Mesothelial cell of epicardium (in vitro differentiated cells): ENCODE measurements at places on chromosomes 4 and X.

- DNase-seq: no peak
- peaks cover 83% of the 10 kb centered on the region for H3K27me3 ChIP-seq
- H3K4me1 ChIP-seq: peaks cover 10% of the 10 kb centered on the region
- H3K36me3 ChIP-seq: no peaks in the 10 kb centered on the region
- no peak overlapping the region for H3K4me3 ChIP-seq
These were observed 2.0 kb upstream of the TRPC3 start for GRCh38 chr4:121953860-121954259.

GRCh38 chr4:141802333-141802732 lies 165.9 kb downstream of the IL15 start:
- H3K4me3 ChIP-seq: no peak overlapping the region
- peaks cover 1% of the 10 kb centered on the region for H3K36me3 ChIP-seq
- H3K27me3 ChIP-seq: no peaks in the 10 kb centered on the region
- DNase-seq: no peak
- no peaks in the 10 kb centered on the region for H3K4me1 ChIP-seq

- H3K36me3 ChIP-seq: no peaks in the 10 kb centered on the region
- peak overlapping the region; percentile 87 for H3K27ac ChIP-seq
- peaks cover 71% of the 10 kb centered on the region for H3K4me1 ChIP-seq
- H3K4me3 ChIP-seq: no peak overlapping the region
- H3K27me3 ChIP-seq: no peaks in the 10 kb centered on the region
These were observed 92.9 kb downstream of the ANK2 start for GRCh38 chr4:113142351-113142750.

- H3K4me1 ChIP-seq: no peaks in the 10 kb centered on the region
- H3K27ac ChIP-seq: no peak overlapping the region
- no peak overlapping the region for H3K4me3 ChIP-seq
- no peaks in the 10 kb centered on the region for H3K27me3 ChIP-seq
These were observed 57.2 kb upstream of the BEX4 start for GRCh38 chrX:103157496-103158316.

GRCh38 chr4:155795991-155796390 lies 37.2 kb downstream of the GUCY1B1 start:
- no peaks in the 10 kb centered on the region for H3K27me3 ChIP-seq
- no peak overlapping the region for H3K4me3 ChIP-seq
- DNase-seq: no peak

DNA sequence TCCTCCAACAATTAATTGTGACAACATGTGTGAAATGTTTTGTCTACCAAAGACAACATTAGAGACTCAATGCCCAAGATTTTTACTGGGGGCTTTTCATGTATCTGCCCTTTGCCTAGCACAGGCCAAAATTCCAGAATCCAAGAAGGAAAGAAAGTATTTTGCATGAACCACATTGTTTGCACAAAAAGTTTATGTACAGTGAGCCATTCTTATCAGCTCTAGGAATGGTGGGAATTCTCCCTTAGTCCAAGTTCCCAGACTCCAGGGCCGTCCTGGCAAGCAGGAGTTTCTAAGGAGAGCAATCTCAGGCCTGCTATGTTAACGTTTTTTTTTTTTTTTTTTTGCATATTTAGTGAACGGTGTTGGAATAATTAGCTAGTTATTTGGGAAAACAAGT lies 21.6 kb downstream of the GPRASP1 start:
- H3K4me1 ChIP-seq: no peaks in the 10 kb centered on the region
- H3K27me3 ChIP-seq: no peaks in the 10 kb centered on the region
- no peak for DNase-seq
- no peak overlapping the region for H3K4me3 ChIP-seq
- peak overlapping the region; percentile 86 for H3K27ac ChIP-seq

DNA sequence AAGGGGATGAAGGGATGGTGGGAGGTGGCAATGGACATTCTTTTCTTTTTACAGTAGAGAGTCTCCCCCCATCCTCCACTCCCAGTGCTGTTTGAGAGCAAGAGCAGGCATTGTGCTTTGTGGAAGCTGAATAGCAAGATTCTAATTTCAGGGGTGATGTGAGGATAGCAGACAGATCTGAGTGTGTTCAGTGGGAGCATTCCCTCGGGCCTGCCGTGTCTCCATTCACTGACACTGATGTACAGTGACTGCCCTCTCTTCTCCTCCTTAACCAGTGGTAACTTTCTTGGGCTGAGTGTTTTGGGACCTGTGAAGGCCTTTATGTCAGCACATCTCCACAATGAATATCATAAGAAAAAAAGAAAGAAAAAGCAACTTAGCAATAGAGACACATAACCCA lies 396.6 kb upstream of the RPS6KA3 start:
- DNase-seq: no peak
- H3K27ac ChIP-seq: no peak overlapping the region
- H3K4me1 ChIP-seq: peaks cover 23% of the 10 kb centered on the region
- no peaks in the 10 kb centered on the region for H3K27me3 ChIP-seq
- H3K4me3 ChIP-seq: no peak overlapping the region

- H3K27ac ChIP-seq: no peak overlapping the region
- no peaks in the 10 kb centered on the region for H3K27me3 ChIP-seq
- H3K4me3 ChIP-seq: no peak overlapping the region
These were observed 667.6 kb downstream of the PCDH18 start for GRCh38 chr4:136864604-136865185.

DNA sequence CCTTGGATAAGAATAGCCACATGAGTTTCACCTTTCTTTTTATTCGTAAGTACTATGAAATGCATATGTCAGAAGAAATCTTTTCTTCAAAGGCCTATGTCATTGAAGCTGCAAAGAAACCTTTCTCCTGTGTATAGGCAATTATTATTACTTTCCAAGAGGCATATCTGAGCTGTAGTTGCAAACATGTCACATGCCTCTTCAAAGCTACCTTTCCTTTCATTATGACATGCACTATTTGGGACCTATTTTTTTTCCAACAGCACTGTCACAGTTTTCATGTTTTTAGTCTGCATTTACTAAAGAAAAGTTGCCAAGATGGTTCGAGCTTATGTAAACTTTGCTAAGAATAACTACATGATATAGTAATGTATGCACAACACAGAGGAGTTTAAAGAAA lies 548.8 kb upstream of the GALNT7 start:
- H3K4me1 ChIP-seq: no peaks in the 10 kb centered on the region
- H3K4me3 ChIP-seq: no peak overlapping the region
- H3K27ac ChIP-seq: no peak overlapping the region
- no peak for DNase-seq
- no peaks in the 10 kb centered on the region for H3K27me3 ChIP-seq
- no peaks in the 10 kb centered on the region for H3K36me3 ChIP-seq

- no peaks in the 10 kb centered on the region for H3K4me1 ChIP-seq
- no peaks in the 10 kb centered on the region for H3K27me3 ChIP-seq
These were observed 616 bp upstream of the KLHL34 start for GRCh38 chrX:21658746-21659145.

DNA sequence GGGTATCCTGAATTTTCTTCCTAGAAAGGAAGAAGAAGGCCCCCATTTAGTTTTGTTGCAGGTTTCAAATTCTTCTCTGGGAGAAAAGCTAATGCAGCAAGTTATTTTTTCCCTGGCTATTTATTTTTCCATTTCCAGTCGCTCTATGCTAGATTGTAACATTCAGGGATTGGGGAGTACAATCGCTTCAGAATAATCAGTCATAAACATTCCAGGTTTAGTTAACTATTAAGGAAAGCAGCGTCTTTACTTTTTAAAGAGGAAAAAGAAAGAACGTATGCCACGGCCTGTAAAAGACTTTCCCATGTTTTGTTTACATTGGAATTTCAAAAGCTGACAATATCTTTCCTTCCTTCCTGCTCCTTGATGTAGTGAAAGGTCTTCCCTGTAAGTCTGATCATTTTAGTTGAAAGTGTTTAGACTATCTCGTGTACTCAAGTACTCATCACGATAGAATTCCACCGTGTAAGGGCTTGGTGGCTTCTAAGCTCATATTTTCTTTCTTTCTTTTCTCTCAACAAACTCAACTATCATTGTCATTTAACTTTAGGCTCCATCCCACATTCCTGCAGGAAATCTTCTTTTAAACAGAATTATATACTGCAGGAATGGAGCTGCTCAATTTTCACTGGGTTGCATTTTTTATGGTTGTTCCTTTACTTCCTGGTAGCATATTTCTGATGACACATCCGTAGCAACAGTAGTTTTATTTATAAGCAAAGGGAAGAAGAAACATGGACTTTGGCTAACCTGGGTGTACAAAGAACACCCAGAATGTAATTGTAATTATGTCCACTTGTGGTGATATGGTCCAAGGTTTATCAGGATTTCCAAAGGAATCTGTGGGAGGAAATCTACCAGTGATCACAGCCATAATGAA lies 213.1 kb upstream of the FAT1 start:
- H3K27ac ChIP-seq: peak overlapping the region; percentile 88
- no peaks in the 10 kb centered on the region for H3K27me3 ChIP-seq
- H3K4me3 ChIP-seq: peak overlapping the region; percentile 20
- H3K4me1 ChIP-seq: peaks cover 55% of the 10 kb centered on the region
- H3K36me3 ChIP-seq: no peaks in the 10 kb centered on the region
- no peak for DNase-seq

DNA sequence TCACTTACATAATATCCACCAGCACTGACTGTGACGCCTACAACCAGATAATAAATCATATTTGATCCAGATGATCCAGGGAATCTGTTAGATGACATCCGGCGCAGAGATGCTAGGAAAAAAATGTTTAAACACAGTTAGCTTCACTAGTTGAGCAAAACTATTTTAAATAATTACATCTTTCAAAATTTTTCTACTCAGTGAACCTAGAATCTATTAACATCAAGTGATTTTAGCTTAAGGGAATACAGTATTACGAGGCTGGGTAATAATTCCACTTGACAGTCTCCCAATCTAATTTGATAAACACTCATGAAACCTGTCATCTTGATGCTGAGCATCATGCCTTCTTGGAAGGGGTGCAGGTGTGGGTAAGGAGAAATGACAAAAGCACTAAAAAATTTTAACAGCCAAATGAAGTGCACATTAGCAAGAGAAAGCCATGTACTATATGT lies 4.7 kb downstream of the MGARP start:
- no peak overlapping the region for H3K4me3 ChIP-seq
- no peaks in the 10 kb centered on the region for H3K36me3 ChIP-seq
- peaks cover 39% of the 10 kb centered on the region for H3K27me3 ChIP-seq
- peaks cover 15% of the 10 kb centered on the region for H3K4me1 ChIP-seq

DNA sequence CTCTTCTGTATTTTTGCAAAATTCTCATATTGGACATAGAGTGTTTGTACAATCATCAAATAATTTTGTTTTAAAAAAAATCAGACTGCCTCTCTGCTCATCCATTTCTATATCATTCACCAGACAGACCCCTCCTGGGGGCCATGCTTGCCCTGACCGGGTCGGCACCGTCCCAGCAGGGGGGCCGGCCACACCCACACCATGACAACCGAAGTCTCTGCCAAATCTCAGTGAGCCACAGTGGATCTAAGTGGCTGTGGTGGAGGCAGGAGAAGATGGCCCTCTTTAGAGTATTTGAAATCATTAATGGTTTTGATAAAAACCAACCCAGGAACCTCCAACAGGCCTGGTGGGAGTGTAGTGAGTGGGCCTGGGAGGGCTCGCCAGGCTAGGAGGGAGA lies 66.9 kb upstream of the ADRA2C start:
- no peak overlapping the region for H3K4me3 ChIP-seq
- peaks cover 11% of the 10 kb centered on the region for H3K4me1 ChIP-seq
- no peaks in the 10 kb centered on the region for H3K36me3 ChIP-seq
- DNase-seq: no peak

- H3K36me3 ChIP-seq: no peaks in the 10 kb centered on the region
- no peaks in the 10 kb centered on the region for H3K4me1 ChIP-seq
- peaks cover 3% of the 10 kb centered on the region for H3K27me3 ChIP-seq
- no peak for DNase-seq
These were observed 66.5 kb downstream of the MAMLD1 start for GRCh38 chrX:150429594-150429993.

- H3K27me3 ChIP-seq: no peaks in the 10 kb centered on the region
- H3K4me3 ChIP-seq: no peak overlapping the region
- H3K36me3 ChIP-seq: no peaks in the 10 kb centered on the region
- no peak overlapping the region for H3K27ac ChIP-seq
- H3K4me1 ChIP-seq: peaks cover 3% of the 10 kb centered on the region
These were observed 117.1 kb upstream of the EGFL6 start for GRCh38 chrX:13452283-13452682.

DNA sequence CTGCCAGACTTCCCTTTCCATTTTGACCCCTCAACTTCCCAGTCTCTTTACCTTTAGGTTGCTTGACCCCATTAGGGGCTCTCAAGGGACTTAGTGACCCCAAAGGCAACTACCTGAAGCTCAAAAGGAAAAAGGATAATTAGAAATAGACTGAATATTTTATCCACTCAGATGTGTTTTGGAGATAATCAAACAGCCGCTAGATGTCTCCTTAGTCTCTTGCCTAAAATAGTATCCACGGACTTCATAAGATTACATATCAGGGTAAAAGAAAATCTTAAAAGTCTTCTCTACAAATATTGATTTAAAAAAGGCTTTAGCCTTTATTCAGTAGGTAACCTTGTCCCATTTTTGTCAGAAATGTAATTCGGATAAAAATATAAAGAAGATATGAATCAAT lies 21.0 kb upstream of the RHOXF2 start:
- no peak overlapping the region for H3K4me3 ChIP-seq
- no peak for DNase-seq
- H3K4me1 ChIP-seq: no peaks in the 10 kb centered on the region
- H3K36me3 ChIP-seq: no peaks in the 10 kb centered on the region

GRCh38 chrX:55731826-55732225 lies 14.3 kb downstream of the RRAGB start:
- H3K27me3 ChIP-seq: no peaks in the 10 kb centered on the region
- H3K4me1 ChIP-seq: no peaks in the 10 kb centered on the region
- H3K36me3 ChIP-seq: peaks cover 49% of the 10 kb centered on the region
- no peak overlapping the region for H3K27ac ChIP-seq
- no peak overlapping the region for H3K4me3 ChIP-seq
- DNase-seq: no peak

DNA sequence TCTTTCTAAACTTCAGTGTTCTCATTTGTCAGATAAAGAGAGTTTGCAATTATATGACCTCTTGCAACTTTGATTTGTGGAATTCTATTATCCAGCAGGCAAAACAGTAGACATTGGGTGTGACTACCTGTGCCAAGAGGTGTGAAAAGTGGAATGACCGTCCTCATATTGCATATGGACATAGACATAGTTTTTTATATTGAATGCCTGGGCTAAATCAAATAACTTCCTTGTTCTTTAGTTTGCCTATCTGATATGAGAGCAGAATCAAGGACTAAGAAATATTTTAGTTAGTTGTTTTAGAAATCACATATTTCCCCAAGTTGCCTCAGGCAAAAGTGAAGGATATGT lies 117.7 kb upstream of the KLF8 start:
- peaks cover 11% of the 10 kb centered on the region for H3K36me3 ChIP-seq
- peak overlapping the region; percentile 93 for H3K27ac ChIP-seq
- DNase-seq: no peak
- peaks cover 8% of the 10 kb centered on the region for H3K4me1 ChIP-seq
- peak overlapping the region; percentile 10 for H3K4me3 ChIP-seq

DNA sequence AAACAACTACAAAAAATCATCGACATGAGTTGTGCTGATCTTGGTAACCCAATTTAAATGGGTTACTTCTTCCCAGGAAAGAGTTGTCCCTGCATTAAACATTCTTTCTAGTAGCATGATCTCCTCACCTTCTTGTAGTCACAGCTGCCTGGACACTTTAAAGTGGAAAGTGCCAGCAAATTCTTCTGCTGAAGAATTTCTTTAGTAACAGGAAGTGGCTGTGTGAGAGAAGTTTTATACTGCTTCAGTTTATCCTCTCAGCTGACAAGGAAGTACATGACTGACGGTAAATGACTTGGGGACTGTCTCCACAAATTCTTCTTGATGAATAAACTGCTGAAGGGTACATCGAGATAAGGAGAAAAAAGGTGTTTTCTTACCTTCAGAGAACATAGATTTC lies 18.2 kb upstream of the TNIP3 start:
- H3K4me1 ChIP-seq: peaks cover 28% of the 10 kb centered on the region
- H3K27me3 ChIP-seq: no peaks in the 10 kb centered on the region
- peak overlapping the region; percentile 55 for H3K27ac ChIP-seq
- no peak overlapping the region for H3K4me3 ChIP-seq
